ENCODE measurements at places on chromosomes 1 and 21. TPM values are rescaled to one million over a fixed set of nuclear protein-coding genes. Genes with fewer than 3 reads are reported as not detected.

The SPRR3 gene
- total RNA-seq: not detected

The GCSAML gene
- total RNA-seq: not detected

The PDE9A gene
- total RNA-seq: 15.4 TPM

The AK5 gene
- 317 TPM for total RNA-seq

The ATP1A1 gene
- total RNA-seq: 694 TPM

The SKI gene
- 93.7 TPM for total RNA-seq

The FALEC gene
- 3.8 TPM for total RNA-seq

The OR2L2 gene
- total RNA-seq: 4.1 TPM

The USP16 gene
- total RNA-seq: 29.7 TPM

The MFSD2A gene
- total RNA-seq: 21.8 TPM

The SMIM1 gene
- 7.1 TPM for total RNA-seq

The APP gene
- 1,195 TPM for total RNA-seq

The DUSP12 gene
- total RNA-seq: 16.9 TPM

The SMAP2 gene
- total RNA-seq: 123 TPM
